ENCODE measurements at places on chromosomes 11 and 22.

GRCh38 chr22:33577862-33578411, 342.3 kb downstream of the LARGE1 start:
- no peak for DNase-seq

- no peak for DNase-seq
Measured at GRCh38 chr11:123364080-123364479, 66.0 kb upstream of the GRAMD1B start.

- peak; percentile 15 for DNase-seq
Measured at GRCh38 chr11:7657306-7658025, 15.8 kb downstream of the CYB5R2 start.

DNA sequence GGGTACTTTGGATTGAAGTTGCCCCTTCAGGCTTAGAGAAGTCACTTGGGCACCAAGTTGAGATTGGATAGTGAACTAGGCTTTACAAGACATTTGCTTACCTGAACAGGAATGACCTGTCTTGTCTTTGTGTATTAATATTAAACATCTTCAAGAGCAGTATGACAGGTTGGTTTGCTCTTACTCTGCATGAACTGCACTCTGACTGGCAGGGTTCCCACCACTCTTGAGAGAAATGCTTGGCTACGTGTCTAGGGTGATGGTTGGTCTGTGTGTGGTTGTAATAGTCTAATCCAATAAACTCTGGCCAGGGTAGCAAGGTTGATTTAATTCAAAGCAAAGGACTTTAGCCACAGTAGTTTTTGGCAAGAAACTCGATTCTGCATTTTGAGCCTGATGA, 20.1 kb upstream of the SPTBN2 start:
- no peak for DNase-seq

DNA sequence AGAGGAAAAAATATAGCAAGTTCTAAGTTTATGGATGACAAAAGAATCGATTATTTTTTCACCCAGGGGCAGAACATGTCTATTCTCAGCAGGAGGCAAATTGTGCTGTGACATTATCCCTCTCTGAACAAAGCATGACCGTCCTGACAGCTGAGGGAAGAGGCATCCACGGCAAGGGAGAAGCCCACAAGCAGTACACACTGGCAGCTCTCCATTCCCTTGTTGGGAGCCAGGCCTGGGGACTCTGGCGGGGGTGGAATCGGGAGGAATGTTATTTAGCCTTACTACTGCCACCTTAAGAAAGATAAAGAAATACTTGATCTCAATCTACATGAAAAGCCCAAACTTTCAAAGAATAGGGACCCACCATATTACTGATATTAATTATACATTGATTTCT, 3.4 kb downstream of the KIRREL3 start:
- no peak for DNase-seq

- no peak for DNase-seq
Measured at GRCh38 chr22:20823264-20823663, 35.3 kb downstream of the PI4KA start.

GRCh38 chr11:69167916-69168691, 12.4 kb downstream of the SMIM38 start:
- no peak for DNase-seq

- DNase-seq, result no peak
Measured at GRCh38 chr11:62682518-62682917, 3.6 kb upstream of the UBXN1 start.

DNA sequence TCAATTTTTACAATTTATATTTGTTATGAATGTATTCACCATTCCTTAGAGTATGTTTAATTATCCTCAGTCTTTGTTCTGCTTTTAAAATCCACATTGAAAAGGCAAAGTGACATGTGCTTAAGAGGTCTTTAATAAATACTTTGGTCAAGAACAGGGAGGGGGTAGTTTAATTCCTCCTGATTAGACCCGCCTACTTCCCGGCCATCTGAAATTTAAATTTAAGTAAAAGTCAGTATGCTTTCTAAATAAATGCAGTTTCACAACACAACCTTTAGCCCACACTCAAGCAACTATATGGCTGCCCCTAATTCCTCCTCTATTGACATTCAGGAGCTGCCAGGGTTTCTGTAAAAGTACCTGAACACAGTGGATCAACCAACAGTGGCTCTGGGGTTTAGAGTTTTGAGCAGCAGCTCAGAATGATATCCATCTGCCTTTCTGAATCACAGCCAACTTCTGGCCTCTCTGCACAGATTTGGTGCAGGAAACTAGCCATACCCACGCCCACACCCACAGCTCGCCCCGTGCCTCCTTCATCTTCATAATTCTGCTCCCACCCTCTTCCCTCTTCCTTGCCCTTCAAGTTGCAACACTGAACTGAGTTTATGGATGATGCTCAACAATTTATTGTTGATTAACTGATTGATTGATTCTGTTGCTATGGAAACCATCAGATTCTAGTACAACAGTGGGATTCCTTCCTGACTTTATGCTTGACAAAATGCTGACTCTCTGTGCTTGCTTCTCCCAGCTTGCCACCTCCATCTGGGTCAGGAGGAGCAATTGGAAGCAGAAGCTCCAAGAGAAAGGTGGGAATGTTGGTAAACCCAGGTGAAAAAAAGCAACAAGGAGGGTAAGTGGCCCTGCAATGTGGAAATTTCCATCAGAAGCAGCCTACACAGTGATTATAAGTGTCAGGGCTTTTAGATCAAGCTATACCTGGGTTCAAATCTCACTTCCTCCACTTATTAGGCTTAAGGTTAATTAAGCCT, 70.8 kb downstream of the PANX1 start:
- DNase-seq, result no peak

Data from SHP77 (cell line).